ENCODE measurements at places on chromosomes 5 and 9.

DNA sequence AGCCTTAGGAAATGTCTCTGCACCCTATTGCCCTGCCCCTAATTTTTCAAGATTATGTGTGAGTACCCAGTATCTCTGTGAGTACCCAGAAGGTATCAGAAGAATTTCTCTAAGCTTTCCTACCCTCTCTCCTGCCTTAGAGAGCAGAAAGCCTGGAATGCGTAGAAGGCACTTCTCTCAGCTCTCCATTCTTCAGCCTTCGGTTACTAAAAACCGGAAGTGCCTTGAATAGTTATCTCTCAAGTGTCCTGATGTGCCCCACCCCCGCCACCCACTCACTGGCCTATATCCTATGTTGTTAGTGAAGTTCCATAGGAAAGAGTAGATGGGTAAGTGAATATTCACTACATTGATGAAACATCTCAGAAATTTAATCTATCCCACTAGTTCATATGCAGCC, 210.7 kb upstream of the CDH10 start:
- H3K27ac ChIP-seq = no peak overlapping the region
- H3K36me3 ChIP-seq = no peaks in the 10 kb centered on the region
- H3K4me1 ChIP-seq = no peaks in the 10 kb centered on the region
- no peak overlapping the region for H3K4me3 ChIP-seq

DNA sequence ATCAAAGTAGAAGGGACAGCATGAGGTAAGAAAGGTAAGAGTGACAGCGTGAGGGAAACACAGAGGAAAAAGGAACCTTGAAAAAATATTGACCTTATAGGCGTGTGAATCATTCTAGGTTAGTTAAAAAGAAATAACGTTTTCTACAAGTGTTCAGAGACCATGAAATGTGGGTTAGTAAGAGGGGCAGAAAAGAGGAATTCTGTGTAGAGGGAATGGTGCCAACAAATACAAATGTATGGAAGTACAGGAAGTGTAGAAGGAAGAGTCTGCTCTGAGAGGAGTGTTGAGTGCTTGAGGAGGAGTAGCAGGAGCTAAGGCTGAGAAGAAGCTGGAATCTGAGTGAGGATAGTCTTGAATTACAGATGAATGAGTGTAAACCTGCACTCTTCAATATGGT, 418.6 kb upstream of the RIOK2 start:
- no peak overlapping the region for H3K4me3 ChIP-seq

- H3K4me1 ChIP-seq = peaks cover 1% of the 10 kb centered on the region
- H3K4me3 ChIP-seq = no peak overlapping the region
- no peaks in the 10 kb centered on the region for H3K36me3 ChIP-seq
- no peak for DNase-seq
Measured at GRCh38 chr5:75524071-75524470, 12.4 kb downstream of the POLK start.

DNA sequence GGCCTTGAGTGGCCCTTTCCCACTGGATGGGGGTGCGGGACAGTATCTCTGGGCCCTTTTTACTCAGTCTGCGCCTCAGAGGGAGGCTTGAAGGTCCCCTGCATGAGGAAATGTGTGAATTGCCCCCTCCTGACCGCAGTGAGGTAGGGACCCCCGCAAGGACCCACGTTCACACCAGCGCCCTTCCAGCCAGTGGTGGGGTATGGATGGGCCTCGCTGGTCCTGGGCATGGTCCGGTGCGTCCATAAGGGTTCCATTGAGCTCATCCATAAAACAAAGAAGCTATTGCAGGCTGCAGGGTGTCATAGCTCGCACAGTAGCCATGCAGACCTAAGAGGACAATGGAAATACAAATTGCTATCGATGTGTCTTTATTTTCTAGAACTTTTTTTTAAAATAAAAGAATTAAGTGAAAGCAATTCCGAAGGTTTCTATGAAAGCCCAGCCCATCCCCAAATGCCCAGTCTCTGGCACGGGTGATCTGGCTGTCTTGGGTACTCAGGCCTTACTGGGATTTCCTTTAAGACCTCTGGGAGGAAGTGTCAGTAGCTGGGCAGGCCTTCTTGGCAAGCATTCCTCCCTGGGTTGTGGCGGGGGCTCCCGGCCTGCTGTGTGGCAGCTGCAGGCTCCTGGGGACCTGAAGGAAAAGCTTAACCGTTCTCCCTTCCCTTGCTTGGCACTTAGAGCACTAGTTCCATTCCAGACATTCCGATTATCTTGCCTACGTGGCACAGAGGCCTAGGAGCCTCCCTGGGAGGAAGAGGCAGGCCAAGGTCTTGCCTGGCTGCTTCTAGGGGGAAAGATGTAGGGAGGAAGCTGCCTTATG, 1.5 kb upstream of the SEMA5A start:
- peak; percentile 53 for DNase-seq
- H3K27ac ChIP-seq = peak overlapping the region; percentile 96
- H3K4me3 ChIP-seq = peak overlapping the region; percentile 72
- H3K27me3 ChIP-seq = no peaks in the 10 kb centered on the region
- H3K4me1 ChIP-seq = peaks cover 15% of the 10 kb centered on the region

DNA sequence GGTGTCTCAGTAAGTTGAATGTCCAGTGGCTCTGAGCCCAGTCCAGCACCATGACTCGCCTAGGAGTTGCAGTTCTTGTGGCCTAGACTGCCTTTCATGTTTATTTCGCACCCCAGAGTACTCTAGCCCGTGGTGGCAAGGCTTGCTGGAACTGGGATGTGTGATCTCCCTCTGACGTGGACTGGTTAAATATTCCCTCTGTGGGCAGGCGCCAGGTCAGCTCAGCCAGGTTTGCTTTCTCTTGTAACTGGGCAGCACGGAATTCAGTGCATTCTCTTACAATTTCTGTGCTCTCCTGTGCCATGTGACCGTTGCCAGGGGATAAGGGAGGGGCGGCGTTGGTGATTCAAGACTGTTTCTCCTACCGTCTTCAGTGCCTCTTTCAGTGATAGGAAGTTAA, 270.8 kb downstream of the KDM4C start:
- H3K36me3 ChIP-seq = no peaks in the 10 kb centered on the region
- H3K4me3 ChIP-seq = no peak overlapping the region
- H3K27me3 ChIP-seq = no peaks in the 10 kb centered on the region
- DNase-seq = no peak
- H3K4me1 ChIP-seq = no peaks in the 10 kb centered on the region
- no peak overlapping the region for H3K27ac ChIP-seq

- peak overlapping the region; percentile 72 for H3K27ac ChIP-seq
- H3K27me3 ChIP-seq = no peaks in the 10 kb centered on the region
- no peak overlapping the region for H3K4me3 ChIP-seq
- DNase-seq = peak; percentile 50
- H3K4me1 ChIP-seq = peaks cover 26% of the 10 kb centered on the region
Measured at GRCh38 chr5:132265336-132266030, 8.0 kb downstream of the PDLIM4 start.

DNA sequence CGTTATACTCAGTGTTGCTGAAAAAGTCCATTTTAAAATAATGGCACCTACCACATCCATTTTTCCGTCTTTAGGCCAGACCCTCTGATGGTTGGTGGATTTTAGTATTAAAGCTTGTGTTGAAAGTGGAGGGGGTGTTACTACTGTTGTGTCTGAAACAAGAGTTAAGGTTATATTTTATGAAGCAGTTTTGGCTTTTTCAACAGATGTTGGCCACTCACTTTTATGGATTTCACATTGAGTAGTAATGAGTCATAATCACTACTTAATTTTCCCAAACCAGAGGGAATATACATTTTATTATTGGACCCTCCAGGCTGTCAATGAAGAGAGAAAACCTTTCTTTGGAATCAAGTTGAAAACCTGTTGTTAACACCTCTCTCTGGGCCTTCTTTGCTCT, 88.0 kb downstream of the TRIO start:
- H3K27ac ChIP-seq = no peak overlapping the region
- DNase-seq = no peak
- no peaks in the 10 kb centered on the region for H3K36me3 ChIP-seq
- no peak overlapping the region for H3K4me3 ChIP-seq
- H3K27me3 ChIP-seq = no peaks in the 10 kb centered on the region

- DNase-seq = no peak
- H3K36me3 ChIP-seq = no peaks in the 10 kb centered on the region
- H3K27ac ChIP-seq = no peak overlapping the region
- H3K27me3 ChIP-seq = no peaks in the 10 kb centered on the region
- H3K4me1 ChIP-seq = peaks cover 18% of the 10 kb centered on the region
Measured at GRCh38 chr9:137116728-137117127, 2.2 kb upstream of the DPP7 start.

DNA sequence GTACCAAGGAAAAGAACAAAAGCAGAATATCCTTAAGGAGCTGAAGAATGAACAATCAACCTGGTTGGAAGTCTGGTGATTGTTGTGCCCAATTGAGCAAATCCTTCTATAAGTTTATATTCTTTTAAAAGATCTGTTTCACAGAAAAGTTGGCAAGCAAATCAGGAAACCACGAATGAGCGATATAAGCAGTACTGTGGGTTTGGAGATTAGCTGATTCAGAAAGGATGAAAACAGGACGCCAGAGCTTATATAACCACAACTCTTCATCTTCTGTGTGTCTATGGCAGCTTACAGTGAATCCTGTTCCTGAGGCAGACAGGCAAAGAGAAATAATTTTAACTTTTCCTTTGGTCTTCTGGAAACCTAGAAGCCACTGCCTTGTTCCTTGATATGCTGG, 61.7 kb downstream of the SLC38A9 start:
- H3K36me3 ChIP-seq = peaks cover 2% of the 10 kb centered on the region
- DNase-seq = no peak
- no peak overlapping the region for H3K27ac ChIP-seq
- no peaks in the 10 kb centered on the region for H3K27me3 ChIP-seq
- no peak overlapping the region for H3K4me3 ChIP-seq

DNA sequence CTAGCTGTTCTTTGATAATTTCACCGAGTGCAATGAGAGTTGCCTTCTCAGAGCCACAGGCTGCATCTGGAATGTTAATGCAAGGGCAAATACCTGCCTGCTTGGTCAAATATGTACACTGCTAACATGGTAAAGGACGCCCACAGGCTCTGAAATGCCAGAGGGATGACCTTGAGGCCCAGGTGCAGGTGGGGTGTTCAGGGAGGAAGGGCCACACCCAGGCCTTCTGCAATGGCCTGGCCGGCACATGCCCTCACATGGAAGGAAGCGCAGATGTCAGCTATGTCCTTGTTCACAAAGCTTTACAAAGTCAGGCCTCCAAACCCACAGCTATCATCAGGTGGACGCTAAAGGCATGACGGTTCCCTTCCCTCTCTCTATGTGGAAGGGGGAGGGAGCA, 48.6 kb downstream of the HRH2 start:
- no peak overlapping the region for H3K27ac ChIP-seq
- H3K36me3 ChIP-seq = no peaks in the 10 kb centered on the region
- H3K27me3 ChIP-seq = no peaks in the 10 kb centered on the region
- H3K4me1 ChIP-seq = peaks cover 9% of the 10 kb centered on the region
- DNase-seq = peak; percentile 48

DNA sequence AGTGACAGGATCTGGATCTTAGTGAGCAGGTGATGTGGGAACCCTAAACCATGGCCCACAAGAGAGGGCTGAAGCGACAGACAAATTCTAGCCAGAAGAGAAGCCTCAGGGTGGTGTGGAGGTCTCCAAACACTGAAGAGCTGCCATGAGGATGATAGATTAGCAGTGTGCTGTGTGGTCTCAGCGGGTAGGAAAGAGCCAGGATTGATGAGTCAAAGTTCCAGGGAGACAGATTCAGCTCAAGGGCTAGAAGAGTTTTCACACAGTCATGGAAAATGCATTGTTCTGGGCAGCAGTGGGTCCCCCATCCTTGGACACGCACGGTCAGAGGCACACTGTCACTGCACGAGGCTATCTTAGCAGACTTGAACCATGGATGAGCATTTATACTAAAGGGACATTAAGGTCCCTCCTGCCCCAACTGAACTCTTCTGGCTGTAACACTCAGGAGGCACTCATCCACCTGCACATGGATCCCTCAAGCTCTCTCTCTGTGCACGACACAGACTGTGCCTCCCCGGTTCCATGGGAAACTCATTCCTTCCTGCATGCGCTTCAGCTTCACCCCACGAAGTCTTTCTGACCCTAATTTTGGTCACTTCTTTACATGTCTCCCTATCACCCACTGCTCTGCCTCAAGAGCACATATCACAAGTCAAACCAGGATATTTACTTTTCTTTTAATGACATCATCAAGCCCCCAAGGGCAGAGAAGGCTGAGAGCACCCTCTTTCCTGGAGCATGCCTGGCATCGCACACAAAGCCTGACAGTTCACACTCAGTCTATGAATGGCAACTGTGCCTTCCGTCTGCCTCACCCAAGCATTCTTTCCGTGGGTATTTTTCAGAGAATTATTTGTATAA, 84.8 kb downstream of the TLE1 start:
- H3K36me3 ChIP-seq = peaks cover 4% of the 10 kb centered on the region
- H3K4me3 ChIP-seq = no peak overlapping the region
- DNase-seq = no peak

DNA sequence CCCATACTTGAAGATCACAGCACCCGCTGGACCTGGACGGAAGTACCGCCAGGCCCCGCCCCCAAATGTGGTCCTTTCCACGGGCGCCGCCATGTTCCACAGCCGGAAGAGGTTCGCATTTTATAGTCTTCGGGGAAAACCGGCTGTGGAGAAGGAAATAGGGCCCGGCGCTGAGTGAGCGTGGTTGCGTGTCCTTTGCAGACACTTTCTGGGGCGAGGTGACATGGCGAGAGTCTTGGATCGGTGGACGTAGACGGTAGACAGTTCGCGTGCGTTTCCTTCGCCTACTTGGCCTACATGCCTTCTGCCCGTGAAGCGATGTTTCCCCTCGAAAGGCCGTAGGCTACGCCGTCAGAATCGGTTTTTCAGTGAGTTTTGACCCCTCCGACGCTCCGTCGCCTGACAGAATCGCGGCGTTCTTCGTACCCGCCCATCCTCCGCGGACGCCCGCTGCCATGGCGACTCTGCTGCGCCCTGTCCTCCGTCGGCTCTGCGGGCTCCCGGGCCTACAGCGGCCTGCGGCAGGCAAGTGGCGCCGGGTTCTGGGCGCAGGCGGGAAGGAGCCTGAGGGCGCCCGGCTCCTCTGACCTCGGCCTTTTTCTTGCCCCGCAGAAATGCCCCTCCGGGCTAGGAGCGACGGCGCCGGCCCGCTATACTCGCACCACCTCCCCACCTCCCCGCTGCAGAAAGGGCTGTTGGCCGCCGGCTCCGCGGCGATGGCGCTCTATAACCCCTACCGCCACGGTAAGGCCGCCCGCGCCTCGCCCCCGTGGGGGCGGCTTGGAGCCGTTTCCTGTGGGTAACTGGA, at the start of the genes COQ4 and TRUB2:
Gene COQ4, plus strand, starts transcription at position 436 of the 808 bp plus-strand sequence. Its CDS starts 20 bp downstream, at position 456.
Gene TRUB2, minus strand, starts transcription at position 44 of the 808 bp plus-strand sequence. Its CDS starts 39 bp downstream, at position 5.
- peak within 1 kb of the TSS; percentile 87 for H3K27ac ChIP-seq
- no peaks in the 10 kb centered on the region for H3K27me3 ChIP-seq

DNA sequence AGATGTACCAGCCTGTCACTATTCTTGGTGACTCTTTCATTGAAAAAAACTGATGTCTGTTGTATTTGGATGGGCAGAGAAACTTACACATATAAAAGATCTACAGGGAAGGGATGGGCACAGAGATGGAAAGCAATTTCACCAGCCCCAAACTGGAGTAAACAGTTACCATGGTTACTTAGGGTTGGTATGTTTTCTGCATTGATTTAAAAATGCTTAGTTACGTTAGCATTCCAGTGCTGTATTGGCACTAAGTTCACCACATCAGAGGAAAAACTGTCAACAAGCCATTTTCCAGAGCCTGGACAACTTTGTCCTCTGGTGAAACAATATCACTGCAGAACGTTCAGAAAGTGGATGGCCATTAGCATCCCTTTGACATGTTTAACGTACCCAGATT, 28.0 kb downstream of the MARCHF3 start:
- H3K4me1 ChIP-seq = peaks cover 24% of the 10 kb centered on the region
- no peak overlapping the region for H3K4me3 ChIP-seq
- DNase-seq = no peak

GRCh38 chr9:7910426-7911020, 110.9 kb upstream of the DMAC1 start:
- H3K4me1 ChIP-seq = no peaks in the 10 kb centered on the region
- no peaks in the 10 kb centered on the region for H3K36me3 ChIP-seq
- H3K4me3 ChIP-seq = no peak overlapping the region

Measured in body of pancreas (tissue), 4 donors.